CD4-positive, alpha-beta memory T cell (primary cell): ENCODE measurements at places on chromosomes 3 and 15.

DNA sequence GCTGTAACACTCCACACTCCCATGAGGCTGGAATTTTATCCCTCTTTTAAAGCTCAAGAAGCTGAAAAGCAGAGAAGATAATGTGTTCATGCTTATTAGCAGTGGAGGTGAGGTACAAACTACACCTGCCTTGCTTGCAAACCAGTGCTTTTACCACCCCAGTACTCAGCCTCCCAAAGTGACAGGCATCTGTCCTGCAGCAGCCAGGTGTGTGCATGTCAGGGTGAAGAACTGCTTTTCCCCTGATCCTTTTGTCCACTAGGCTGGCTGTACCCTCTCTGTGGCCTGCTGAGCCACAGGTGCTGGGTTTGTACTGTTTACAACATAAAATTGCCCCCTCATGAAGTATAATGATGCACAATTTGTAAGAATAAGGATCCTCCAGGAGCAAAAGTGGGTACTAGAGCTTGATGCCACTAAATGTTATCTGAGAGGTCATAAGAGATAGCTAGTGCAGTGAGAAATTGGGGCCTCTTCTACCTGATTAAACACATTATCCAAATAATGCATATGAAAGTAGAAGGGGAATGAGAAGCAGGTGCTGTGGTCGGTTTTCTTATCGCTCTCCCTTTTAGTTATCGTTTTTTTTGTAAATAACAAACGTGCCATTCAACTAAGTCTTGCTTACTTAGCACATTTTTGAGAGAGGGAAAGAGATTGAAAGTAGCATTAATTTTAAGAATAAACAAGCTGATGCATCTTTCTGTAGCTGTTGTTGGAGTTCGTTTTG lies 39.2 kb upstream of the GADL1 start:
- DNase-seq, result no peak

DNA sequence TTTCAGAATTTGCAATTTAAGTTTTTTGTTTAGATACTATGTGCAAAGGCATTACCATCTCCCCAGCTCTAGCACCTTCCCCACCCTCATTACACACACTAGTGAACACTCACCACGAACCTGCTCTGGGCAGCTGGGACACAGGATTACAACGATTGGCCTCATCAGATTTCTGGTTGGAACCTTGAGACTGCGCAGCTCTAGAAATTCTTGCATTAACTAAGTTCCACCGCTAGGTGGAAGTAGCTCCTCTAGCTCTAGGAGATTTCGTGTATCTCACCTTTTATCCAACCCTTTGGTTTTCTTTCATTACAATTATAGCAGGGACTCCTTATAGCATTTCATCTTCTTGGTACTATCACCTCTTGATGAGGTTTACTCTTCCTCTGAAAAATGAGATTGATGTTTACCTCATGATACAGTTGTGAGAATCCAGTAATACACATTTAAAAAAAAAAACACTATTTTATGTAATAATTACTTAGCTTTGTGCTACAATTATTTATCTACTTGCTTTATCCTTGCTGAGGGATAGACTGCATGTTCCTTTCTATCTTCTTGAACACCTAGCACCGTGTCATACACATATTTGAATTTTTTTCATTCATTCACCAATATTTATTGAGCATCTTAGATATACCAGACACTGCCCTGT lies 28.7 kb upstream of the PLOD2 start:
- peak; percentile 30 for DNase-seq

- DNase-seq, result no peak
Measured at GRCh38 chr15:63495780-63496488, 8.5 kb upstream of the USP3 start.

DNA sequence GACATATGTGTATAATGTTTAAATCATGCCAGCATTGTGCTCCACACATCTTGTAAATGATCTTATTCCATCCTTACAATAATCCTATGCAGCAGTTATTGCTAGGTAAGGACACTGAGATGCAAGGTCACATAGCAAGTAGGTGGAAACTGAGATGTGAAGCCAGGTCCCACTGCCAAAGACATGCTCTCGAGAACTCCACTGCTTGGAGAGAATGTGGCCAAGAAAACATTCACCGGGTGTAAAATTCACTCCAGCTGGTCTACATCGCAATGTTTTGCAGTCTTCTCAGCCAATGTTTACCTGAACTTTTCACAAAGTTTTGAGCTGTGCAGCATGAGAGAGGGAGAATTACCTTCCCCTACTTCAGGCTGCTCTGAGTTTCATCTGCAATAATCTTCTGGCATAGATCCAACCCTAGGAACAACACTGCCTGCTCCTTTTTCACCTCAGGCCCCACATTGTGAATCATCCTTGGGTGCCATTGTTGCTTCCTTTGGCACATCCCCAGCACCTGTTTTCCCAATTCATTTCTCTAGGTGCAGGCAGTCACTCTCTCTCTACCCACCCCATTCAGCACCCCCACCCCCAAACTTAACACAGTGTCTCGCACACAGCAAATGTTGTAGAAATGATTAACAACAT lies 53.5 kb upstream of the PRTG start:
- no peak for DNase-seq

GRCh38 chr3:27076815-27077630 lies 292.2 kb downstream of the NEK10 start:
- DNase-seq, result no peak

DNA sequence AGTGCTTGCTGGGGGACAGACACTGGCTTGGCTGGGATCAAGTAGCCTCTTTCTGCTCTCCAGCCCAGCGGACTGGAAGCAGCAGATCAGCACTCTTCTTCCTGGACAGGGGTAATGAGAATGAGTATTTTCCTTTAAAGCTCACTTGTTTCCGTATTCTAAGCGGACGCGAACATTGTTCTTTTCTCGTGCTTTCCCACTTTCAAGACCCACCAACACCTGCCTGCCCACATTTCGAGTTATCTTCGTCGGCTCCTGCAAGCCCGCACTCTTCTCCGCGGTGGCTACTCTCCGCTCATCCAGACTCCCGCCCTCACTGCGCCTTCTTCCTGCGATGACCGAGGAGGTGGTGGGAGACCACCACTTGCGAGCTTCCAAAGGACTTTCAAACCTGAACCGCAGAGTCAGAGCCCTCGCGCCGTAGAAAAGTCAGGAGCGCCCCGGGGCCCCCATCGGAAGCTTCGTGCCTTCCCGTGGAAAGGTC lies 1.6 kb upstream of the PPM1L start:
- DNase-seq, result no peak
